ENCODE measurements at places on chromosomes 12 and 14.

DNA sequence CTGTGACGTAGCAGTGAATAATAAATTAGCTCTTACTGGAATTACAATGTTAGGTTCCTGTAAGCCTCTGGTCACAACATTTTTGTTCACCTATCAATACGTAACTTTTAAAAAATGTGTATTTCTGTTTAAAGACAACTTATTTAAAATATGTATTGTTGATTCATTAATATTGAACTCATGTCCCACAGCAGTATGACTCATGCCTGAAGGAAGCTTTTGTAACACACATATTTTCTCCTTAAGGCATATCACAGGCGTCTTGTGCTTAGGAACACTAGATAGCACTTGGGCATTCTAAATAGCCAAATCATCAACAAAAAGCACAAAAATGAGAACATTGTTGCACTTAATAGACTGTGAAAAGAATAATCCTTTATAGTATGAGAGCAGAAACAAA is 92.5 kb downstream of the GPHN start:
- DNase-seq: no peak

DNA sequence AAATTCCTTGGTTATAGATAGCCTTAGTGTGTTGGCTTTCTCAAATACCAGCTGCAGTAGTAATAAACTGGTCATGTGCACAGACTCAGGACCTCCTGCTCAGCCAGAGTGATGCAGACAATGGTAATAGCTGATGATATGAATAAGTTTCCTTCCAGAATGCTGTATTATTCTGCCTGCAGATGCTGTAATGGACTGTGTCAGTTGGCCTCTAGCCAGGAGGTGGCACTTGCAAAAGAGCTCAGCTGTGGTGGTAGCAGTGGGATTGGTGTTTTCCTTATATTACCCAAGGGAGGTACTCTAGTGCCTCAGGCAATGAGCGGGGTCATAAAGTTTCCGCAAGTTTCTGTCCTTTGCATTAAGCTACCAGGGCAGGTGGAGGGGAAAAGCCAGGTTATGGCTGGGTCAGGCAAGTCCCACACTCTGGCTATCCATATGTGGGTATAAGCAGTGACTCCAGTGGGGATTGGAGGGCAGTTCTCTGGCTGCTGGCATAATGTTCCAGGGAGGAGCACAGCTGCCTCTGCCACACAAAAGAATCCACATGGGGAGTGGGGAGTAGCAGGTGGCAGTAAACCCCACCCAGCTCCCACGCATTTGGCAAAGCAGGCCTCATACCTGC is 14.0 kb upstream of the MUCL1 start:
- DNase-seq: no peak

DNA sequence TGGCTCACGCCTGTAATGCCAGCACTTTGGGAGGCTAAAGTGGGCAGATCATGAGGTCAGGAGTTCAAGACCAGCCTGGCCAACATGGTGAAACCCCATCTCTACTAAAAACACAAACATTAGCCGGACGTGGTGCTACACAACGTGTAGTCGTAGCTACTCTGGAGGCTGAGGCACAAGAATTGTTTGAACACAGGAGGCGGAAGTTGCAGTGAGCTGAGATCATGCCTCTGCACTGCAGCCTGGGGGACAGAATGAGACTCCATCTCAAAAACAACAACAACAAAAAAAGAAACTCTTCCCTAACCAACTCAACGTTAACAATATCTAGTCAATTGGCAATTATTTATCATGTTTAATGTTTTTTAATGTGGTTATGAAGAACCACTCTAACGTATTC is 89.3 kb downstream of the EPS8 start:
- no peak for DNase-seq

GRCh38 chr12:58029260-58029659 is 87.9 kb downstream of the ATP23 start:
- DNase-seq: no peak

GRCh38 chr12:99059824-99060511 is 414.9 kb downstream of the APAF1 start:
- DNase-seq: peak; percentile 42

- no peak for DNase-seq
Observed at GRCh38 chr12:26431211-26431610, 235.8 kb downstream of the SSPN start.

DNA sequence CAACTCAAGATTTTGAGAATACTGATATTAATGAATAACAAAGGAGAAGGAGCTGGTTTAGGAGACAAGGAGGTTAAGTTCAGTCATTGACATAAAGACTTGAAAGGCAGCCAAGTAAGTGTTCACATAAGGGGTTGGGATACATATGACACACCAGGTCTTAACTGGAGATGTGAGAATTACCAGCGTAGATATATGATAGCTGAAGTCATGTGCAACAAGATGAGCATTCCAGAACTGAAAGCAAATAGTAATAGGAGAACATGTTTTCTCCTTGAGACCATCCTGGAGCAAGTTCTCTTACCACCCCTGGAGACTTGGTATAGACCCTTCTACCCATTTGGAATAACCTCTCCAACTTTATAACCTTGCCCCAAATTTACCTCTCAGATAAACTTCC is 43.3 kb upstream of the NPFF start:
- DNase-seq: no peak

DNA sequence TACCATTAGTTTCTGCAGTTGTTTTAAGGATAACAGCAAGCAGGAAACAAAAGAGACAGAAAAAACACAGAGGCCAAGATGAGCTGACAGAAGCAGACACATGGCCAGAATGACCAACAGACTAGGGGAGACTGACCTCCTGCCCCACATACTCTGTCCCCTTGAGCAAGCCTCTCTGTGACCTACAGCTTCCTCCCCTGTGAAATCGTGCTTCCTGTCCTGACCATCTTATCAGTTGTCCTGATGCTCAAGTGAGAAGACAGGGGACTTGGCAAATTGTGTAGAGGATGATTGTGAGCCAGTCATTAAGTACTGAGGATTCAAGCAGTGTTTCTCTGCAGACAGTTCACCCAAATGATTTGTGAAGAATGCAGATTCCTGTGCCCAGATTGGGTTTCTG is 229.0 kb downstream of the SLC41A2 start:
- DNase-seq: no peak

- no peak for DNase-seq
Observed at GRCh38 chr12:124568431-124569374, 1.3 kb upstream of the NCOR2 start.

DNA sequence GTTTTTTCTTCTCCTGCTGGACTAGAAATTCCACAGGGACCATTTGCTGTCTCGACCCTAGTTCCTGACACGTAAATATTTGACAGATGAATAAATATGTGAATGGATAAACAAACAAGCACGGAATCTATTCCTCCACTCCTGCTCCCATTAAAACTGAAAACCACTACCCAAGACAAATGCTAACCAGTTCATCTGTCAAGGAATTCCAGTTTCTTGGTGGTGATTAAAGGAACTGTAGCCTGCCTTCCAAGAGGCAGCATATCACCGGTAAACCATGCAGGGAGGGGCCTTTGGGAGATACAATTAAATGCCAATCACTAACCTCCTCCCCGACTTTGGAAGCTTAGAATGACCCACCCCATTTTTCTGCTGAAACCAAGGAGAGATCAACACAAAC is 95.4 kb downstream of the TTC7B start:
- no peak for DNase-seq

- DNase-seq: peak; percentile 67
Observed at GRCh38 chr12:41967668-41968500, 176.8 kb downstream of the GXYLT1 start.

DNA sequence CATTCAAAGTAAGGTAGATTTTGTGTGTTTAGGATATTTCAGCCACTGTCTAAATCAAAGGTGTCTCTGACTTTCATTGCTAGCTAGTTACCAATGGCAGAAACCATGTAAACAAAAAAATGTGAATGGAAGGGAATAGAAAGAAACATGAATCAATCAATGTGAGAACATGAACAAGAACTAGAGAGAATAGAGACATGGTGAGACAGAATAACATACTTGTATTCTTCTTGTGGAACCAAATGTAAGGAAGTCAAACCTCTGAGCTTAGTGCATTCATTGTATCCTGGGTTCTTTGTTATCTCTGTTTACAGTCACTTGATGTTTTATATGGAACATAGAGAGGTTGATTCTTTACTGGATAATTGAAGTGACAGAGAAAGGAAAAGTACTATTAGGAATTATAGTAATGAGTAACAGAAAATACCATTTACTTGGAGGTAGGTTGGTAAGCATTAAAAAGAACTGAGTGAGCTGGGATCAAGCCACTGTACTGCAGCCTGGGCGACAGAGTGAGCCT is 2.6 kb upstream of the WNK1 start:
- DNase-seq: no peak

DNA sequence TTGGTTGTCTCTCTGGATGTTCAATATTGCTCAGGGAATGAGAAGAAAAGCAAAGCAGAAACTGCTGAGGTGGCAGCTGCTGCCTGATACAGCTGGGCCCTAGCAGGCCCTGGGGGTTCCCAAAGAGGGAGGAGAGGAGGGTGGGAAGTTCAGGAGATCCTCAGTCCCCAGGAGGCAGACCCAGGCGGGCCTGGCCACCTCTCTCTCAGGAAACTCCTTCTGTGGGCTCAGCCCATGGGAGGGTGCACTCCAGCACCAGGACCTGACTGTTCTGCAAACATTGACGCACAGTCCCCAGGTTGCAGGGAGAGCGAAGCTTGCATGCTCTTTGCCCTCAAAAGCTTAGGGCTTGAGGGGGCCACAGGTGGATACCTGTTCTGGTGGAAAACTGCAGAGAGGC is 29.6 kb downstream of the IRF2BPL start:
- DNase-seq: no peak

GRCh38 chr12:76007640-76008039 is 23.9 kb downstream of the PHLDA1 start:
- DNase-seq: no peak

GRCh38 chr12:98471085-98471484 is 44.3 kb upstream of the TMPO start:
- no peak for DNase-seq

DNA sequence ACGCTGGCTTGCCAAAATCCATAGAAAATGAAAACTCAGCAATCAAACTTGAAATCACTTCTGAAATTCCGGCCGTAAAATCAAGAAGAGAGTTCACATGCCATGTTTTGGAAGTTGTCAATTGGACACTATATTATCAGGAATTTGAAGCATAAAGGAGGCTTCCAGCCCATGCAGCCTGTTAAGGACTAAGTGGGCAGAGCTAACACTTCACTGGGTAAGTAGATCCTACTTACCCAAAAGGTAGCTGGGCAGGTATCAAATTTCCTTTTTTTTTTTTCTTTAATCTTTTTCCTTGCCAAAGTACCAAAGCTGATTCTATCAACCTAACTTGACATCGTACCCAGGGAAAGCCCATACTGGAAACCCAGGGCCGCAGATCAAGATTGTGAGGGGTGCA is 71.5 kb upstream of the ARHGAP5 start:
- no peak for DNase-seq

DNA sequence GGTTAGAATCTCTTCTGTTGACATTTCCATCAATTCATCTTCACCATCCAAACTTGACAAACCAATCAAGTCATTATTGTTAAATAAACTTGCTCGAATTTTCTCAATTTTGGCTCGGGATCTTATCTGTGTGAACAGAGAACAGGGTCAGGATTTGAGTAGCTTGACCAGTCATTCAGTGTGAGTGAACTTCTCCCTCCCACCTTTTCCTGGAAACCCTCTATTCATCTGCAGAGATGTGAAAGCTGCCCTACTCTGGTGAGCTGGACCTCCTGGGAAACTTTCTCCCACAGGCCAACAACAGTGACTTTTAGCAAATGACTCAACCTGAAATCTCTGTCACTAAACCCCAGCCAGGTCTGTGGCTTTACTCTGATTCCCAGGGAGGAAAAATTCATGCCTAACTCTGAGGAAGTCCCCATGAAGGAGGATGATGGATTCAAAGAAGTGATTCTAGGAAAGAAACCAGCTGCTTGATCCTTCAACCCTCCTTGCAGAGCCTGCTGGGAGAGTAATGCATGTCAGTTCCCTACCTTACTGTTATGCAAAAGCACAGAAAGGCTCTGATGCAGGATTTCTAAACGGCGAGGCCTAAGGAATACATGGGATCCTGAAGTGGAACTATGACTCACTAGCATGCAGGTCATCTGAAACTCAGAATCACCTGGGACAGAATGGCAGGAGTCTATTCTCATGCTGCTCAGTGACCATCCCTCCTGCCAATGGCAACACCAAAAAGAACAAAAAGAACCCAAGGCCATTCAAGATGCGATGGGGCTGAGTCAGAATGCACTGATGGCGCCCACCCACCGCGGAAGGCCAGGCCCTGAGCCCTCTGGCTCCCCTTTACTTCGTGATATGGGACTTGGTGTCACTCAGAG is 58.0 kb downstream of the TRAFD1 start:
- no peak for DNase-seq

DNA sequence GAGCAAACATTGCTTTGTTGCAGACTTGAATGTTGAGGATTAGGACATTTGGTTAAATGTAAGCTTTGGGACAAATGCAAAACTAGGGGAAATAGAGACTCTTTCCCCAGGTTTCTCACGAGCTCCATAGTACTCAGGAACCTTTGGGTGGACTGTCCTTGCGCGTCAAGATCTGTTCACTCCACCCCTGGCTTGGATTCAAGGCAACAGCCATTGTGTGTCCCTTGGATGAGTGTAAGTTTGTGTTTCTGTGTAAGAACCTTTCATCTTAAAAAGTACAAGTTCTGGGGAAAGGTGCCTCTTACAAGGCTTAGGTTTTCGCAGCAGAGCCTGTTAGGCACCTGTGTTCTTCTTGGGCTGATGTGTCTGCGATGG is 3.7 kb downstream of the SUSD6 start:
- no peak for DNase-seq

GRCh38 chr14:101844751-101845150 is 83.2 kb downstream of the PPP2R5C start:
- DNase-seq: no peak

- DNase-seq: no peak
Observed at GRCh38 chr12:90172524-90172923, 463.9 kb upstream of the ATP2B1 start.

GRCh38 chr14:89455412-89455811 is 38.4 kb upstream of the FOXN3 start:
- DNase-seq: no peak

DNA sequence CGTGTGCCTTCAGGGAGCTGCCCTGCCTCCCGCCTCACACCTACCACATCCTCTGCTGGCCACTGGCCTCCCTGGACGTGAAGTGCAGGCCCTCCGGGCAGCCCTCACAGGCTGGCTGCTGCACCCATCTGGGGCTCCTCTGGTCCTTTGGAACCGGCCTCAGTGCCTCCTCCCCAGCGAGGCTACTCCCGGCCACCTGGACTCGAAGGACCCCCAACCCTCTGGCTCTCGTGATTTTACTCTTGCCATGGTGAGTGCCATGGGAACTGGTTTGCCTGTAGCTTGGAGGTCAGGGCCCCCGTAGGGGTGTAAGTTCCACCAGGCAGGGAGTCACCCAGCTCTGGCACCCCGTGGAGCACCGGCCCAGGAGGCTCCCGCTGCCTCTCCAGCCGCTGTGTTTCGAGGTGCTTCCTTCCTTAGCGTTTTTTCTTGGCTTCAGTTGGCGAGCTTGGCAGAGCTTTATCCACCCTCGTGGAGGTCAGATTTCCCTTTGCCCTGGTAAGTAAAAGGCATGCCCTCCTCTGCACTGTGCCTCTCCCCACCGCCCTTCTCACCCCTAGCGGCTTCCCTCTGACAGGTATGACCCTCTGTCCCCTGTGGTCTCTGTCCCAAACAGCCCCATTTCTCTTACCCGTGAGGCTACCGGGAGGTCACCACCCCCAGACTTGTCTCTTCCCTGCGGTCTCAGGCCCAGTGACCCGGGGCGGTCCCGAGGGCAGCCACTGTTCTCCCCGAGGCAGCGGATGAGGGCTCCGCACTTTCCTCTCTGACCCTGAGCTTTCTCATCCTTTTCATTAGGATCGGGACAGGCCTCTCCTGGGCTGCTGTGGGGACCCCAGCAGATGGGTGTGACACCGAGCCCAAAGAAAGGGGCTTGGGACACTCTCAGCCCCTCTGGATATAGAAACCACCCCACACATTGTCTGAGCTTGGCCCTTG is 203.1 kb upstream of the C14orf180 start:
- DNase-seq: no peak

All from left kidney (tissue), 8 donors.